ENCODE measurements at places on chromosomes 6 and 20. TPM values are rescaled to one million over a fixed set of nuclear protein-coding genes. Genes with fewer than 3 reads are reported as not detected.

Gene LINC00237
- 6.5 TPM for total RNA-seq

DNA sequence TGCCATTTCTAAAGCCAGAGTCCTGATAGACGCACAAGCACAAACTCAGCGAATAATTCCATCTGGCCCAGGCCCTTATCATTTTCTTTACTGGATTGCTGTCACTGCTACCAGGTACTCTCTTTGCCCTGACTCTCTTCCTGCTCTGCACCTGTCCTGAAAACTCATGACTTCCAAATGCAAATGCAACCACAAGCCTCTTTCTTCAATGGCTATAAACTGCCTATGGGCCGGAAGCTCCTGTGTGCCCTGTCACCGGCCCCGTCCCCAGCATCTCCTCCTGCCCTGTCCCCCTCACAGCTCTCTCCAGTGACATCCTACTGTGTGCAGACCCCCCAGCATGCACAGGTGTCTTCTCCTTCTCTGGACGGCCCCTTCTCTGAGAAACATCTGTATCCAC is 302.6 kb downstream of the GMDS start:
- DNase-seq = no peak

Gene C6orf15
- not detected for total RNA-seq

Gene CHRNA4
- total RNA-seq = 13.0 TPM

Gene SAMD10
- total RNA-seq = 6.9 TPM
